Stimulated activated naive CD8-positive, alpha-beta T cell treated with anti-CD3 and anti-CD28 coated beads, Interleukin-15, amount 100 ng/mL, for 72 hours (primary cell): ENCODE measurements at places on chromosomes 16 and 17.

GRCh38 chr16:89581861-89582563 lies 6.5 kb downstream of the CPNE7 start:
- DNase-seq, result no peak

- no peak for DNase-seq
These were observed 8.7 kb downstream of the GSE1 start for GRCh38 chr16:85621698-85622428.

DNA sequence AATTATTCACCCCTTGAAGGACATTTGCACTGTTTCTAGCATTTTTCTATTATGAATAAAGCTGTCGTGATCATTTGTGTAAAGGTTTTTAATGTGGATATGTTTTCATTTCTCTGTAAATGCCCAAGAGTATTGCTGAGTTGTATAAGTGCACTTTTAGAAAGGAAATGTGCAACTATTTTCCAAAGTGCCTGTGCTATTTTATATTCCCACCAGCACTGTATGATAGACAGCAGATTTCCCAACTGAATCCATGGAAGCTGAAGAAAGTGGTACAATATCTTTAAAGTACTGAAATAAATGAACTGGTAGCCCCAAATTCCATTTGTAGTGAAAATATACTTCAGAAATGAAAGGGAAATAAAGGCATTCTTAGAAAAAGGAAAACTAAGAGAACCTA lies 238.4 kb downstream of the BCAS3 start:
- DNase-seq, result no peak

GRCh38 chr16:63617047-63617989 lies 1504.5 kb downstream of the CDH11 start:
- DNase-seq, result no peak

- DNase-seq, result no peak
These were observed 6.6 kb downstream of the CHMP6 start for GRCh38 chr17:80998118-80998747.
